Caco-2 (cell line): ENCODE measurements at places on chromosomes 16 and 17.

DNA sequence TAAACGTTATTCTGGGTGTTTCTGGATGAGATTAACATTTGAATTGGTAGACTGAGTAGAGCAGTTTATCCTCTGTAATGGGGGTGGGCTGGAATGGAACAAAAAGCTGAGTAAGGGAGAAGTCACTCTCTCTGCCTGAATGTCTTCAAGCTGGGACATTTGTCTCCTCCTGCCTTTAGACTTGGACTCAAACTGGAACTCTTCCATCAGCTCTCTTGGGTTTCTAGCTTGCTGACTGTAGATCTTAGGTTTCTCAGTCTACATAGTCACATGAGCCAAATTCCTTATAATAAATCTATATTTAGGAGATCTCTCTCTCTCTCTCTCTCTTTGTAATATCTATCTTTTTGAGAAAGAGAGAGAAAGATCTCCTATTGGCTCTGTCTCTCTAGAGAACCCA, 553.3 kb upstream of the CDH11 start:
- no peak for DNase-seq

- DNase-seq = no peak
These were observed 14.7 kb downstream of the C16orf96 start for GRCh38 chr16:4570688-4571321.

DNA sequence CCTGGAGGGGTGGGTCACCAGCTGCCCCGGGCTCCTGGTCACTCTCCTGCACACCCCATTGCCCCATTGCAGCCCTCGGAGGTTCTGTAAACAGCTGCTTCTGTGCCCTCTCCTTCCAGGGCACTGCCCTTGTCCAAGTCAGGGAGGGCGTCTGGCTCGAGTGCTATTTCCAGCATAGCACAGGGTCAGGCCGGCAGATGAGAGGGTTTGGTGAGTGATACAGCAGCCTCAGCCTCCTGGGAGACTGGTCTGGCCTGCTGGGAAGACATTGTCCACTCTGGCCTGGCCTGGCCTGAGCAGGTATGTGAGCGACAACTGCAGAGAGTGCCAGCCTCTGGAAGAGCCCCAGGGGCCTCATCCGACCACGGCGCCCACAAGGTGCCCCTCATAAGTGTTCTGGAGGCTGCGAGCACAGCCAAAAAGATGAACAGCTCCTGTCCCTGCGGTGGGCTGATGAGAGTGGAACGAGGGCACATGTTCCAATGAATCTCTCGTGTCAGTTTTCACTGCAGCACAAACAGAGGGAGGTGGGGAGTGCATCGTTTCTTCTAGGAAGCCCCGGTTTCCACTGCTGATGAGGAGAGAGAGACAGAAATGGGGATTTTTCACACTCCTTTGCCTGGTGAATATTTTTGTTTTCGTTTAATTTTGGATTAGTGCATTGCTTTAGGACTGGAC, 105.8 kb upstream of the SDK2 start:
- no peak for DNase-seq

- DNase-seq = no peak
These were observed 845 bp upstream of the NAT9 start for GRCh38 chr17:74776990-74777389.

DNA sequence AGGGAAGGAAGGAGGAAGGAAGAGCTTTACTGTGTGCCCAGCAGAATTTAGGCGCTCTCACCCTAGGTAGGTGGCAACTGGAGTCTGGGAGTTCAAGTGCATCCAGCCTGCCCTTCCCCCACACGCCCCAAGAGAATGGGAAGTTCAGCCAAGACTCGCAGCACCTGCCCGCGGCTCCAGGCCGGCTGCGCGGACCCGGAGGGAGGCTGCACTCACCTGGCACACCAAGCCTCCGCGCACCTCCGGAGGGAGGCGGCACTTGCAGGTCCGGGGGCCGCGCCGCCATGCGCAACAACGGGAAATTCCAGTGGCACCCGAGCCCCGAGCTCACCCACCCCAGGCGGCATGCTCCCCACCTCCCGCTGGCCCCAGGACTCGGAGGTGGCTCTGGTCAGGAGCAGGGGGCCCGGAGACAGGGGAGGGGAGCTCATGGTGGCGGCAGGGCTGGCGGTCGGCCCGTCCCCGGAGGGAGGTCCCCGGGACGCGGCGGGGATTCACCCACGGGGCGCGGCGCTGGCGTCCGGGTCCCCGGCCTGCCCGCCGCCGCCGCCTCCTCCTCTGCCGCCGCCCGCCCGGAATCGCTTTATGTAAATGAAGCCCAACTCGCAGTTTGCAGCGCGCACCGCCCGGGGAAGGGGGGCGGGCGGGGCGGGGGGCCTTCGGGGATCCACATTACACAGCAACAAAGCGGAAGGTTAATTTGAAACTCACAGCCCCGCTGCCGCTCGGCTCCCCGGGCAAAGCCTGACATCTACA, at the start of gene ZFHX3:
TSS of gene ZFHX3 (minus strand) at position 593 of the 756 bp plus-strand sequence. CDS start 87,983 bp downstream, outside the sequence.
- peak; percentile 87 for DNase-seq

DNA sequence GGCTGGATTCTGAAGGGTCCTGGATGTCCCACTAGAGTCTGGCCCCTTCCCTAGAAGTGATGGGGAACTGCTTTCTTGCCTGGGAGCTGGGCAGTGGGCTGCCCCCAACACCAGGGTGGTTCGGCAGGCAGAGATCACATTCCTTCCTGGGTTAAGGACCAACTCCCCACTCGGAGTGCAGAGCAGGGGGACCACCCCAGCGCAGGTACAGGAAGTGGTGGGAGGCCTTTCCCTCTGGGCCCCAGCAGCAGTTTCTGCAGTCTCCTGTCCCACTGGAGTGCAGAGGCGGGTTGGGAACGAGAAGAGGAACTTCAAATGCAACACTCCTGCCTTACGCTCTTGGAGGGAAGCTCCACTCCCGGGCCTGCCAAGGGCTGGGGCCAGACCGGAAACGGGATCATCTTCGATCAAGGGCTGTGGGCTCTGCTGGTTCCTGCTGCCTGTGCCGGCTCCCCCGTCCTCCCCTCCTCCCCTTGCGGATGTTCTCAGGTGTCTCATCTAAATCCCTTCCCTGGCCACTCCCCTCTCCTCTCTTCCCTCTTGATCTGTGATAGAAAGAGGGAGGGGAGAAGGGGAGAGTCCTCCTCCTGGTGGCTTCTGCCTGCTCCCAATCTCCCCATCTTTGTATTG, 9.0 kb upstream of the NGFR start:
- no peak for DNase-seq
